ENCODE measurements at places on chromosomes 3 and 15.
A peak's percentile ranks its signal among the peaks of the same experiment; 100 is the strongest.

DNA sequence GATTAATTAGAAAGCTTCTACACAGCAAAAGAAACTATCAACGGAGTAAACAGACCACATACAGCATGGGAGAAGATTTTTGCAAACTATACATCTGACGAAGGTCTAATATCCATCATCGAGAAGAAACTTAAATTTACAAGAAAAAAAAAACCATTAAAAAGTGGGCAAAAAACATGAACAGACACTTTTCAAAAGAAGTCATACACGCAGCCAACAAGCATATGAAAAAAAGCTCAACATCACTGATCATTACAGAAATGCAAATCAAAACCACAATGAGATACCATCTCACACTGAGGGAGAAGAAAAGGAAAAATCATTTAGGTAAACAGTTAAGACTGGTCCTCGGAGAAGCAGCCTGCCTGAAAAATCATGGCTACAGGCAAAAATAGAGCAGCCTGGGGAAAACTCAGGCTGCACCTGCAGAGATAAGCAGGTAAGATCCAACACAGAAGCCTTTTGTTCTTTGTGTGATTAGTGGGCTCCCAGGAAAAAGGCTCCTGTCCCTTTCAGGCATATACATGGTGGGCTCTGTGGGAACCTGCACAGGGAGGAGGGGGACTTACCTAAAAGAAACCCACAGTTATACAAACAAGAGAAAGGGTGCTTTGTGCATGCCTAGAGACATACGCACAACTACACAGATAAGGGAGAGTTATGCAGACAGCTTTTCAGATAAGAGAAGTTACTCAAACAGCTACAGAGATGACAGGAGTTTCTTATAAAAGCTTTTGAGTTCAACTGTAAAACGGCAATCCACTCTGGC is 49.3 kb downstream of the C3orf70 start:
- DNase-seq = no peak

DNA sequence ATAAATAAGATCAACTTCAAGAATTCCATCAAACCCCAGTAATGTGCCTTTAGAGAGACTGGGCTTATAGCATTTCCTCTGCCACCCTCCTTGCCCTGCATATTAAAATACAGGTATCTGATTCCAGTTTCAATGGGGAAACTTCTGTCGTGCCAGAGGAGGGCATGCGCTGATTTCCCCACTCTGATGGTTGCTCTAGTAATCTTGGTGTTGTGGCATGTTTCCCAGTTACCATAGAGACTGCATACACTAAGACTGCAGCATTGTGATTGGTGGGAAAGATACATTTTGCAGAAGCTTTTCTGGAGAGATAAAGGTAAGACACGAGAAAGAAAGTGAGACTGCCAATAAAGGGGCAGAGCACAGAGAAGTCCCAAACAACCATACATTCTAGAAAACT is 225.6 kb downstream of the TIGIT start:
- DNase-seq = no peak

GRCh38 chr15:98713585-98714001 is 65.3 kb downstream of the IGF1R start:
- DNase-seq = peak; percentile 55

- DNase-seq = no peak
Measured at GRCh38 chr3:71611099-71611498, 27.6 kb upstream of the FOXP1 start.

GRCh38 chr15:27730868-27731267 is 368.2 kb downstream of the OCA2 start:
- DNase-seq = no peak

- DNase-seq = no peak
Measured at GRCh38 chr15:65099336-65099735, 15.7 kb downstream of the UBAP1L start.

DNA sequence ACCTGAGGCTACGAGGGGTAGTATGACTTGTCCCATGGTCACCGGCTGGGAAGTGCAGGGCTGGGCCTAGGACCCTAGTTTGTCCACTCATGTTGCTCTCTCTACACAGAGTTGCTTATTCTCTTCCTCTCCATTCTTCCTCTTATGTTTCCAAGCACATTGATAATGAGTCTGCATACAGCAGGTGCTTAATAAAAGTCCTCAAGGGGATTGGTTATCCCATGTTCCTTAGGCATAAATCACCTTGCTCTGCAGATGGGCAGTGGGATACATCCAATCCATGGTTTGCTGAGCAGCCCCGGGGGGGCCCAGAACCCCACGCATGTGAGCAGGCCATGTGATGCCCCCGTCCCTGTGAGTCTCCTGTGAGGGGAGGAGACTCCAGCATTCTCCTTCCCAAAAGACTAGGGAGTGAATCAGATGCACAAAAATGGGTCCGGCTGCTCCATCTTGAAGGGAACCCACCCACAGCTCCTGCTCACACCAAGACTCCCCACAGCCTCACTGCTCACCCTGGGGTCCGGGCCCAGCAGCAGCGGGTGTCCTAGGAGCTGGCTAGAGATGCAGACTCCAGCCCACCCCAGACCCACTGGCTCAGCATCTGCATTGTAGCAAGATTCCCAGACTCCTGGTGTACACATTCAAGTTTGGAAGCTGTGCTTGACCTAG is 139.9 kb downstream of the NUP210 start:
- DNase-seq = no peak

DNA sequence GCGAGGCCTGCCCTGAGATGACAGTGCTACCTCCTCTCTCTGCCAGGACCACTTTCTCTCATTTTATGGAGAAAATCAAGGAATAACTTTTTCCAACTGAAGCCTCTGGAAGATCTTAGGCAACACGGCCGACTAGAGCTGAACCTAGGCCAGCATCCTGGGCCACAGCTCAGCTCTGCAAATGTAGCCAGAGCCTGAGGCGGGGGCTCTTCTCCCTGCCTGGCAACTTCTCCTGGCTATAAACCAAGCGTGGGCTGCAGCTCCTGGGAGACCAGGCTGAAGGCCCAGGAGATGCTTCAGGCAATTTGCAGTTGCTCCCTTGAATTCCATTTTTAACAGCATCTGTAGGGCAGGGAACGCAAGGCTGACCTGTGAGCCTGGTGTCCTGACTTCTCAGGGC is 74.9 kb downstream of the CEMIP start:
- no peak for DNase-seq

- peak; percentile 44 for DNase-seq
Measured at GRCh38 chr3:169980055-169980454, 13.4 kb downstream of the SEC62 start.

GRCh38 chr15:65857718-65858402 is 11.4 kb upstream of the RAB11A start:
- DNase-seq = no peak

- DNase-seq = no peak
Measured at GRCh38 chr15:100775581-100776185, 103.9 kb upstream of the ALDH1A3 start.

GRCh38 chr3:62653796-62654195 is 221.4 kb downstream of the CADPS start:
- DNase-seq = no peak

DNA sequence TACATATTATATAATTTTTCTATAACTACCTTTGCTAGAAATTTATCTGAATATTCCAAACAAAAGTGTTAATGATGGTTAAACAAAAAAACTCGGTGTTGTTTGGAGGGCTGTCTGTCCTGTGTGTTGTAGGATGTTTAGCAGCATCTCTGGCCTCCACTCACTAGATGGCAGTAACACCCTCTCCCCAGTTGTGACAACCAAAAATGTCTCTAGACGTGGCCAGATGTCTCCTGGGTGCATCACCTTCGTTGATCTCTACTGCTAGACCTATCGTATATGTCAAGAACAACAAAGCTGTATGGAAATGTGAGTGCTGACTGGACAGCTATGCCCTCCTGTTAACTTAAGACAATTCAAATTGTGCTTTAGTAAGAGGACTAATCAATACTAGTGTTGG is 14.1 kb downstream of the ANKRD34C start:
- DNase-seq = no peak

- DNase-seq = no peak
Measured at GRCh38 chr15:67290319-67290718, 35.7 kb downstream of the IQCH start.
